ENCODE measurements at places on chromosomes 7 and 10.

DNA sequence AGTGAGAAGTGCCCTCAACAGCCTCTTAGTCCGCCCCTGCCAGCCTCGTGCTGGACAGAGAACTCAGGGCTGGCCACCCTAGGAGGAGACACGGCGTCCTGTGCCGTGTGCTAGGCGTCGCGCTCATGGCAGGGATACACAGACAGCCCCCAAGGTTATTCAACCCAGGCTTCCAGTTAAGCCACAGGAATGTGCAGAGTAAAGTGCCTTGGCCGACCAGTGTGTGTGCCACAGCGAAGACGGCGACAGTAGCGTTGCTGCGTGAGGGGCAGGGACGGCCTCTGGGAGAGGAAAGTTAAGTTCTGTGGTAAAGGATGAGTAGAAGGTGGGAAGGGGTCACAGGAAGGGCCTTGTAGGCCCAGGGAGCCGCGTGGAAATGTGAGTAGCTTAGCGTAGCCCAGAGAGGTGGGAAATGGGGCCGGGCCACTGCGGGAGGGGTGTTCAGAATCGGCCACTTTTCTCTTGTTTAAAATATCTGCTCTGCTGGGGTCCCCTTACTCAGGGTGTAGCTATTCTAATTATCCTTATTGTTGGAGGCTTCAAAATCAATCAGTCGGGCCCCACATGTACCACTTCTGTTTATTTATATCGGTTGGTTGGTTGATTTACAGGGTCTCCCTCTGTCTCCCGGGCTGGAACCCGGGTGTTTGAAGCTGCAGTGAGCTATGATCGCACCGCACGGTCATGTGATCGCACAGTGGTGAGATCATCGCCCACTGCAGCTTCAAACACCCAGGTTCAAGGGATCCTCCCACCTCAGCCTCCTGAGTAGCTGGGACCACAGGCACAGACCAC lies 24.5 kb downstream of the TMEM120A start:
- DNase-seq = no peak

DNA sequence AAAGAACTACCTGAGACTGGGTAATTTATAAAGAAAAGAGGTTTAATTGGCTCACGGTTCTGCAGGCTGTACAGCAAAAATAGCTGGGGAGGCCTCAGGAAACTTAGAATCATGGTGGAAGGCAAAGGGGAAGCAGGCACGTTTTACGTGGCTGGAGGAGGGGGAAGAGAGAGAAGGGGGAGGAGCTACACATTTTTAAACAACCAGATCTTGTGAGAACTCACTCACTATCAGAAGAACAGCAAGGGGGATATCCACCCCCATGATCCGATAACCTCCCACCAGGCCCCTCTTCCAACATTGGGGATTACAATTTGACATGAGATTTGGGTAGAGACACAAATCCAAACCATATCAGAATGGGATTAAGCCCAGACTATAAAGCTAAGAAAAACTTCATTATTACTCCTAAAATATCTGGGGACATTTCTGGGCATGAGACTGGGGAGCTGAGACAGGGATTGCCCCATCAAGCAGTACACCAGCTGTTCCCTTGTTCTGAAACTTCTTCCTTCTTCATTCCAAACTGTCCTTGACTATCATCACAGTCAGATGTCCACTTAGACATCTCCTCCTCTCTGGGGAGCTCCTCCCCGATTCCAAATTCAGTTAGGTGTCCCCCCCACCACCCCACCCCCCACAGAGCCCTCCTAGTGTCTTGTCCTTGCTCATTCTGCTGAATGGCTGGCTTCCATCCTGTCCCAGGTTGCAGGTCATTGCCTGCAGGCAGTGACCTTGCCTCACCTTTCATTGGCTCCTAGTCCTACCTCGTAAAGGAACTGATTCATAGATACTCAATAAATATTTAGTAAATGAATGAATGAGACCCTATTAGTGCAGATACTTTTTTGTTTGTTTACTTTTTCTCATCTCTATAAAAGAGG lies 132.6 kb downstream of the EVX1 start:
- no peak for DNase-seq

- DNase-seq = peak; percentile 45
Measured at GRCh38 chr7:95545007-95545615, 51.2 kb downstream of the PDK4 start.

DNA sequence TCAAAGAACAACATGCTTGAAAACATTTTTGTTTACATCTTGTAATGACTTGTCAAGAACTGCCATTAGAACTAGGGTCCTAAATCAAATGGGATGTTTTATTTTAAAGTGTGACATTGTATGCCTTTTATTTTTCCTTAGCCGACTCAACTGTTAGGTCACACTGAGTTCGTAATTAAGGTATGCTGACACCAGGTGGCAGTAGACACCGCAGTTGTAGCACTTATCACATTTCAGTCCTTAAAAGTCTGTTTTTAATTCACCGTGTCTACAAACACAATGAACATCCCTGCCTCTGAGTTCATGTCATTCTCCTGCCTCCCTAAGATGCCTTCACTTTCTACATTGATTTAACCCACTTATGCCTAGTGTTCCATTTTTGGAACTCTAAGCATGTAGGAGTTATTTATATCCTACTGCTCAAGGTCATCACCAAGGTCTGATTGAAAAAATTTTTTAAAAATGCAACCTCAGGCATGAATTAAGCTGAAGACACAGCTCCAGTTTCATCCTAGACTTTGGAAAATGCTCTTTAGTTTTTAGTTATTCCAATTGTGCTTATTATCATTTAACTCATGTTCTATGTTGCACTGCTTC lies 186.1 kb downstream of the BMPER start:
- DNase-seq = peak; percentile 32

DNA sequence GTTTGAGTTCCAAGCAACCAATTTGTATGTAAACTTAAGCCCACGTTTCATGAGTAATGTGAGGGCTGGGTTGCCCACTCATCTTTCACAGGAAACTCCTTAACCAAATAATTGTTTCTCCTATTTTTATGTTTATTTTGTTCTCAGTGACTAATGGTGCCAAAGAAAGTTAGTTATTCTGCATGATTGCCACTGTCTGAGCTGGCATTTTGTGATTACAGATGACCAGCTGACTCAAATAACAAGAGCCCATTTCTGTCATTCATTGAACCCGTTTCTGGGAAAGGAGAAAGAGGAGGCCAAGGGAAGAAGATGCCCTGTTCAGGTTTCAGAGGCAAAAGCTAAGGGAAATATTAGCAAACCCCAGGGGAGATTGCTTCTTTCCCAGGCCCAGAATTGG lies 186.9 kb upstream of the MYO3A start:
- DNase-seq = no peak
